ENCODE measurements at places on chromosomes 5 and 9.

DNA sequence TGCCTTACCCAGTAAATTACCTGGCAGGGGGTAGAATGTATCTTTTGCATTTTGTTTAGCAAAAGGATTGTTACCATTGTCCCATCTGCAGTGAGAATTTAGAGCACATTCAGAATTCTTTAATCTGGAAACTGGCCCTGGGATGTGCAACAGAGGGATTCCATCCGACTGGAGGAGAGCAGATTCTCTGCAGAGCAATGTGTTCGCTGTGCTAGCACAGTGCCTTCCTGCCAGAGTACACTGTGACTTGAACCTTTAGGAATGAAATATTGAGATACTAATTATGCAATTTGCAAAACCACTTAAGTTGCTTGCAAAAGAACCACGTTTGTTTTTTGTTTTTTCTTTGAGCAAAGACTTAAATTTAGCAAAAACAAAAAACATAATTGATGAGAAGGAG, 22.5 kb upstream of the DMRT1 start:
- DNase-seq = no peak

DNA sequence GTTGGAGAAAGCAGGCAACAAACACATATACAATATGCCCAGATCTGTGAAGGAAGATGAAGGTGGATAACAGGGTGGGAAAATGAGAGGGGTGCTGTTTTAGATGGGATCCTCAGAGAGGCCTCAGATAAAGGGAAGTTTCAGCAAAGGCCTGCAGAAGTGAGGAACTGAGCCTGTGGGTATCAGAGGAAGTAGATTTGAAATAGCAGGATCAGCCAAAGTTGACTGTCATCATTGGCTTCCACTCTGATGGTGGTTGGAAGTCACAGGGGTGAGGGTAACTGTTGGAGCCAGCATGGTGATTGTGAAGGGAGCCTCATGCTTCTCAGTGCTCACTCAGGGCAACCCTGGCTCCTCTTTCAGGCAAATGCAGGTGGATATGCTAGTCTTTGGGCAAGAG, 607.2 kb upstream of the CLINT1 start:
- no peak for DNase-seq

GRCh38 chr9:131739133-131739958, 530 bp downstream of the RAPGEF1 start:
- no peak for DNase-seq

DNA sequence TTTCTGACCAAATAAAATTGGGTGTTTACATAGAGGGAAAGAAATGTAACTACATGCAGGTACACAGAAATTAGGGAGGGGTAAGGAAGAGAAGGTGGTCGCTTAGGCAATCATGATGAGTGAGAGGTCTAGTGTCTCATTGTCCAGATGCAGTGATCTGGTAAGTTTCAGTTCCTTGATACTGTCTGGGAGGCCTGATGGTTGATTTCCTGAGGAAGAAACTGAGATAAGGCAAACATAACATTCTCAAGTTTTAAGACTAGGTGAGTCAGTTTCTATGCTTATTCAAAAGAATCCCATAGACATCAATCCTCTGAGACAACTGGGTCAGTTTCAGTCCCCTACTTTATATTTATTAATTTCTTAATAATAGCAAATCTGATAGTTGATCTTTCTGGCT, 843.3 kb upstream of the CDH10 start:
- DNase-seq = no peak

DNA sequence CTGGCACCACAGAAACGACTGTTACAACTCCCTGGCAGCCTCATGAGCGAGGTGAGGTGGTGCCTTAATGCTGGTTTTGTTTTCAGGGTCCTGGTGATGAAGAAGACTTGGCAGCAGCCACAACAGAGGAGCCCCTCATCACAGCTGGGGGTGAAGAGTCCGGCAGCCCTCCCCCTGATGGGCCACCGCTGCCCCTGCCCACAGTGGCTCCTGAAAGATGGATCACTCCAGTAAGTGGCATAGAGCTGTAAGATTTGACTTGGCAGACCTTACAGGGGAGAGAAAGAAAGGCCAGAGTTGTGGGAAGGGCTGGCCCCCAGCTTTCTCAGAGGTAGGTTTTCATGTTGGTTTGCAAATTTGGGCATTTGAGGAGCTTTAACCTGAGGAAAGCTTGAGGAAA, 72.2 kb downstream of the COL15A1 start:
- DNase-seq = no peak

- DNase-seq = no peak
Measured at GRCh38 chr5:147391781-147392180, 118.1 kb downstream of the DPYSL3 start.

DNA sequence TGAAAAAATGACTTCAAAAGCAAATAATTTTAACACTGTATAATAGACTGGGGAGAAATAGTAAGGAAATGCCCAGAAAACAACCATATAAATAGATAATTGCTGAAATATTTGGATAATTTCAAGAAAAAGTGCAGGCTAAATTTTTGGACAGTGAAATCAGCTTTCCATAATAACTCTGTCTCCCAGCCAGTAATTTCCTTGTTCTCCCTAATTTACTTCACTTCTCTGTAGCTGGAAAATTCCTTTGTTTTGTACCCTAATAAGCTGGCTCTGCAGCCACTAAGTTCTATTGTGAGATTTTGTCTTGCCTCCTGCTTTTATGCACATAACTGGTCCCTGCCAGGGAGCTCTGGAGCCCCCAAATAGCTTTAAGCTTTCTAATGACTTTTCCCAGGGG, 27.7 kb downstream of the PRDM6 start:
- no peak for DNase-seq

GRCh38 chr9:125890826-125891225, 143.7 kb downstream of the PBX3 start:
- no peak for DNase-seq

GRCh38 chr9:88534456-88535225, at the start of gene NXNL2:
Gene NXNL2 (plus strand): TSS chr9:88535178. CDS start chr9:88535435, 257 bp downstream.
- no peak for DNase-seq

GRCh38 chr5:8913522-8913921, 632.4 kb downstream of the SEMA5A start:
- no peak for DNase-seq

GRCh38 chr5:13640270-13640669, 304.2 kb downstream of the DNAH5 start:
- DNase-seq = no peak

GRCh38 chr5:142506756-142507155, 179.1 kb downstream of the FGF1 start:
- no peak for DNase-seq

- no peak for DNase-seq
Measured at GRCh38 chr5:107196500-107197059, 474.2 kb downstream of the EFNA5 start.

DNA sequence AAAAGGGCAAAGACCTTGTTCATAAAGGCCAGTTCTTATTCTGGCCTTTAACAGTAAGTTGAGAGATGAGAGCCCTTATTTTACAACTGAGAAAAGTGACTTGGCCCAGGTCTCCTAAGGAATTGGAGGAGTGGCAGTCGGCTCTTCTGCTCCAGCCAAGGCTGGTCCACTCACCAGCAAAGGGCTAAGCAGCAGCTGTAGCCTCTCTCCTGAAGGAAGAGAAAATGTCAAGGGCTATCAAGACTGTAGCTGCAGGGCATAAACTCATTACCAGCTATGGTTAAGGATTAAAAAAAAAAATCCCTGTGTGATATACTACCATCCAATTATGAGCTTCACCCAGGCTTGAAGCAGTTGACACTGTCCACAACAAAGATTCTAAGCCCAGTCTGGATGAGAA, 138.6 kb upstream of the RAD23B start:
- no peak for DNase-seq

DNA sequence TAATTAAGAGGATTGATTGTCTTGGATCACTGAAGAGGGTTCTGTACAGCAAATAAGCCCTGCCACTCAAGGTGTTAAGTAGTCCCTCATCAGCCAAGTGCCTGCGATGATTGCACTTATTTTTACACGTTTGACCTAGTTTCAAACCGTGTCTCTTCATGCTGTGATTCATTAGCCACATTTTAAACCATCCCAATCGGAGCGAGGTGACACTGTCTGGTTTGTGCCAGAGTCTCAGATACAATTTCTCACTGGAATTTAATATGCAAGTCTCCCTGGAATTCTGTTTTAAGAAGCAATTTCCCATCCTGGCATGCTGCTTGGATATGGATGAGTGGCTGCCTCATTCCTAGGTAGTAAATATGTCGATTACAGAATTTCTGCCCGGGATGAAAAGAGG, 1.6 kb downstream of the INSYN2B start:
- no peak for DNase-seq

DNA sequence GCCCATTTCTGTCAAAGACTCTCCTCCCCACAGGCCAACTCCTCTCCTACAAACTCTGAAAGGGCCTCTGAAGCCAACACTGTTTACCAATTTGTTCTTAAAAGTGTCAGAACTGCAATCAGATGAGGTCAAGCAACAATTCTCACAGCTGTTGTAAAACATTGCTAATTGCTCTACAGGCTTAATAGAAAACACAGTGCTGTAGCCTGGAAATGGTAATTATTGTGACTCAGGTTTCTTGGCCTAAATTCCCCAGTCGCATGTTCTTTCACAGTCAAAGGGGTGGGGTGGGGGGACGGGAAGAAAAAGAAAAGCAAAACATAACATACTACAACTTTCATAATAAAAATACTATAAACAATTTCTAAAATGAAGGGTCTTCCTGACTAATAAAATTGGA, 343.2 kb downstream of the DMAC1 start:
- DNase-seq = no peak

GRCh38 chr9:2602704-2603116, 18.9 kb upstream of the VLDLR start:
- no peak for DNase-seq

- no peak for DNase-seq
Measured at GRCh38 chr5:39411985-39412384, 12.8 kb downstream of the DAB2 start.

- no peak for DNase-seq
Measured at GRCh38 chr9:6226696-6227095, 11.1 kb downstream of the IL33 start.

GRCh38 chr5:69033690-69034089, 60.1 kb upstream of the SLC30A5 start:
- no peak for DNase-seq

GRCh38 chr5:119388619-119389190, 32.9 kb downstream of the TNFAIP8 start:
- DNase-seq = no peak

DNA sequence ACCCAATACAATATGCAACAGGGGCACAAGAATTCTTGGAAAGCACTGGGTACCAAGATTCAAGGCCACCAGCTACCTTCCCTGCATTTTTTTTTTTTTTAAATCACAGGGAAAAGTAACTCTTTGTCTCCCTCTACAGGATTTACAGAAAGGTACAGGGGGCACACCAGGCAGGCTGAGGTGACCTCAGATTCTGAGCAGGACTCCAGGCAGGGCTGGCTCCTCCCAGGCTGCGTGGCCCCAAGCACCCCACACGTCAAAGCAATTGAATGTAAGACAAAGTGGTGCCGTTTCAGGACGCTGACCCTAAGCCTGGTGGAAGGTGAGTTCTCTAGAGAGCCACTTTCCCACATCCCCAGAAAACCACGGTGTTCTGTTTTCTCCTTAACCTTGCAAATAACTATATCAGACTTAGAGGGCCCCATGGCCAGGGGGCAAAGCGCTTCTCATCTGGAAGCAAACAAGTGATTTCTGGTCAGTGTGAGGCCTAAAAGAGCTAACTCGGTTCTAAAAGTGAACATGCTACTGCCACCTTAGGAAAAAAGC, 222.6 kb downstream of the ROR2 start:
- no peak for DNase-seq
